Renal cortical epithelial cell (primary cell): ENCODE measurements at places on chromosomes 4 and X. TPM values are rescaled to one million over a fixed set of nuclear protein-coding genes. Genes with fewer than 3 reads are reported as not detected.

Gene AKAP4
- total RNA-seq: not detected in 2 replicates

Gene ZNF827
- total RNA-seq: 4.7 and 24.5 TPM in 2 replicates

Gene MAP7D3
- 15.6 and 28.1 TPM in 2 replicates for total RNA-seq

Gene YIPF7
- not detected in 2 replicates for total RNA-seq

Gene ITIH6
- not detected in 2 replicates for total RNA-seq

Gene CFAP47
- 0.35 and 1.6 TPM in 2 replicates for total RNA-seq

Gene DUSP9
- 1.1 TPM in 1 of 2 replicates, not detected in the other for total RNA-seq

Gene RAB9B
- 1.9 and 3.4 TPM in 2 replicates for total RNA-seq

Gene NIPAL1
- total RNA-seq: 8.6 and 11.1 TPM in 2 replicates

Gene BCOR
- 13.4 and 39.4 TPM in 2 replicates for total RNA-seq

Gene SMARCA5
- total RNA-seq: 68.6 and 107 TPM in 2 replicates

Gene GPC3
- total RNA-seq: 1.8 TPM in 1 of 2 replicates, not detected in the other

Gene CFP
- 0.05 TPM in 1 of 2 replicates, not detected in the other for total RNA-seq

Gene GPM6B
- 0.10 and 0.87 TPM in 2 replicates for total RNA-seq

Gene CEP135
- 5.4 and 8.9 TPM in 2 replicates for total RNA-seq

Gene GAGE12H
- not detected in 2 replicates for total RNA-seq

Gene RNF212
- 0.52 and 8.8 TPM in 2 replicates for total RNA-seq

Gene ZCCHC18
- 2.9 and 13.9 TPM in 2 replicates for total RNA-seq

Gene GABRQ
- total RNA-seq: 0.60 TPM in 1 of 2 replicates, not detected in the other

Gene MRFAP1L1
- 43.8 and 109 TPM in 2 replicates for total RNA-seq

Gene RPS6KA3
- 55.4 and 65.7 TPM in 2 replicates for total RNA-seq

Gene SPANXD
- total RNA-seq: not detected in 2 replicates

Gene DKK2
- total RNA-seq: 0.65 and 1.0 TPM in 2 replicates

Gene TIGD2
- 4.5 and 11.1 TPM in 2 replicates for total RNA-seq

Gene GYG2
- 0.69 and 3.2 TPM in 2 replicates for total RNA-seq

Gene LARP1B
- total RNA-seq: 40.1 and 48.5 TPM in 2 replicates

Gene CXCL8
- total RNA-seq: 110 and 1,468 TPM in 2 replicates

Gene DCX
- total RNA-seq: under 0.01 TPM in 1 of 2 replicates, not detected in the other

Gene ATP8A1
- total RNA-seq: 4.0 and 38.4 TPM in 2 replicates

Gene CSAG2
- total RNA-seq: not detected in 2 replicates

Gene TCEAL3
- total RNA-seq: 5.4 and 10.4 TPM in 2 replicates

Gene POU3F4
- total RNA-seq: not detected in 2 replicates

Gene GPR34
- total RNA-seq: not detected in 2 replicates

Gene INTS6L
- total RNA-seq: 3.3 and 4.7 TPM in 2 replicates

Gene FANCB
- 2.0 and 4.5 TPM in 2 replicates for total RNA-seq

Gene LRAT
- total RNA-seq: 0.17 and 3.2 TPM in 2 replicates

Gene ZCCHC12
- total RNA-seq: 0.05 TPM in 1 of 2 replicates, not detected in the other

Gene NFKB1
- 53.7 and 68.9 TPM in 2 replicates for total RNA-seq

Gene F8A3
- 0.52 and 5.6 TPM in 2 replicates for total RNA-seq

Gene NXF3
- total RNA-seq: 0.35 TPM in 1 of 2 replicates, not detected in the other

Gene SORBS2
- 9.7 and 45.1 TPM in 2 replicates for total RNA-seq

Gene STAP1
- total RNA-seq: not detected in 2 replicates

Gene ARAP2
- total RNA-seq: 27.3 and 31.6 TPM in 2 replicates

Gene ATRX
- total RNA-seq: 66.2 and 187 TPM in 2 replicates

Gene C4orf36
- total RNA-seq: 2.1 and 2.4 TPM in 2 replicates

Gene RASGEF1B
- total RNA-seq: 14.3 and 55.9 TPM in 2 replicates

Gene NUDT10
- total RNA-seq: 0.20 and 1.2 TPM in 2 replicates

Gene XG
- not detected in 2 replicates for total RNA-seq

Gene PROM1
- total RNA-seq: 61.6 and 98.4 TPM in 2 replicates

Gene AMTN
- not detected in 2 replicates for total RNA-seq

Gene NAA11
- not detected in 2 replicates for total RNA-seq

Gene TBC1D19
- 75.4 and 81.3 TPM in 2 replicates for total RNA-seq

Gene ARMCX1
- 28.1 and 29.2 TPM in 2 replicates for total RNA-seq

Gene TAF7L
- total RNA-seq: 0.10 TPM in 1 of 2 replicates, not detected in the other

Gene GAGE12F
- not detected in 2 replicates for total RNA-seq

Gene ADH1B
- not detected in 2 replicates for total RNA-seq

Gene NR3C2
- total RNA-seq: 2.0 and 5.2 TPM in 2 replicates

Gene GPR173
- total RNA-seq: 0.52 and 3.3 TPM in 2 replicates

Gene TREX2
- 0.50 TPM in 1 of 2 replicates, not detected in the other for total RNA-seq
